SK-N-SH (cell line): ENCODE measurements at places on chromosomes 16 and 17.

- peak; percentile 93 for DNase-seq
These were observed 3.0 kb downstream of the DOC2B start for GRCh38 chr17:178292-179065.

DNA sequence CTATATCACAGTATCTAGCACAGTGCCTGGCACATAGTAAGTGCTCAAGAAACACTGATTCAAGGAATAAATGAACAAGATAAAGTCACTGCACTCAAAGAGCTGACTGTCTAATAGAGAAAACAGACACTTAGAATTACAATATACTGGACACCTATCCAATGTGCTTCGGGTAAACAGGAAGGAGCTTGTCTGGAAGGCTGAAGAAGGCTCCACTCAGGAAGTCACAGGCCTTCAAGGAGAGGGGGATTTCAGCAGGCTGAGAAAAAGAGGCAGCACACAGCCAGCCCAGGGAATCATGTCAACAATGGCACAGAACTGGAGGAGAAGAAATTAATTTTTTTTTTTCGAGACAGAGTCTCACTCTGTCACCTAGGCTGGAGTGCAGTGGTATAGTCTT is 9.7 kb upstream of the IL4R start:
- DNase-seq, result no peak

DNA sequence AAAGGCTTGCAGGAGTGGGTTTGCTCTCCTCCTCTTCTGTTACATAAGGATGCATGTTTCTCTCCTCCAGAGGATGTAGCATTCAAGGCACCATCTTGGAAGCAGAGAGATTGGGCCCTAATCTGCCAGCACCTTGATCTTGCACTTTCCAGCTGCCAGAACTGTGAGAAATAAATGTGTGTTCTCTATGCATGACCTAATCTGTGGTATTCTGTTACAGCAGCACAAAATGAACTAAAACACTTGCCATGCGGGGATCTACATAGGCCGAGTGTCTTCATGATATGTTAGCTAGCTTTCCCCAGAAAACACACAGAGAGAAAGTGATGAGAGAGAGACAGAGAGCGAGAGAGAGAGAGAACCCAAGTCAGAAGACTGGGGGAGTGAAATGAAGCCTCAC is 273.5 kb downstream of the UTP18 start:
- no peak for DNase-seq

DNA sequence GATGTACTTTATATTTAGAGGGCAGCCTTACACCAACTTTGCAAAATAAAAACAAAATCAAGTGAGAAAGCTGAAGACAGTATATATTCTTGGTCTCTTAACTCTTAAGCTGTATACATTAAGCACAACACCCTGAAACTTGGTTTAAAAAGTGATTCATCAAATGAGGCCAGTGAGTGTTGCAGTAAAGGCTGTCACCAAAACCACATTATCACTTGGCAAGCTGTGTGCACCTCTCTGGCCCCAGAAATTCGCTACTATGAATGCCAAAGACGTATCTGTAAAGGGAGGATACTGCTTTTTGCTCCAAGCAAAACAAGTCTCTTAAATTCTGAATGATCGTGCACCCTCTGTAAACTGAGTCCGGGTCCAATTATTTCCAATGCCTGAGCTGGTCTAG is 163.9 kb downstream of the ZFHX3 start:
- no peak for DNase-seq

DNA sequence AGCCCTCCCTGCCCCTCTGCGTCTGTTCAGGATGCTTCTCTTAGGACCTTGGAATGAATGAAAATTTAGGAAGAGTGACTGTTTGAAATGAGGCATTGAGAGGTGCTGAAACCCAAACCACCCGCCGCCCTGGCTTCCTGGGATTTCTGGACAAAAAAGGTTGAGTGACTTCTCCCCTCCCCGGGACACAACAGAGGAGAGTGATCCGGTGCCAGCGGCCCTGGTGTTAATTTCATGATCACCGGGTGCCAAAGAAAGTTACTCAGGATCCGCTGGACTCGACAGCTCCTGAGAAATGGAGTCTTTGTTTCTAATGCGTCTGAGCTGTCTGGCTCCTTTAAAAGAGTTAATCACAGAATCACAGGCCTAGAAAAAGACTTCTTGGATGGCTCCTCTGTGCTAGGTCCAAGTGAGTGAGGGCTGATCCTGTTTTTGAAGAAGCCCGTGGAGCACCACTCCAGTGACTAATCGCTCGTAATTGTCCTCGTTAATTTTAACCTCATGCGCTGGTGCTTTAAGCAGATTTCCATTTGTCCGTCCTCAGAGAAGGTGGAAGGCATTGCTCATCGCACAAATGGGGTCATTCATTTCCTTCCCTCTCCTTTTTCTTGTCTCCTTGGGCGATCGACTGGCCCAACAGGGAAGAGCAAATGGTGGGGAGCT is 144.4 kb upstream of the ZFHX3 start:
- DNase-seq, result no peak

DNA sequence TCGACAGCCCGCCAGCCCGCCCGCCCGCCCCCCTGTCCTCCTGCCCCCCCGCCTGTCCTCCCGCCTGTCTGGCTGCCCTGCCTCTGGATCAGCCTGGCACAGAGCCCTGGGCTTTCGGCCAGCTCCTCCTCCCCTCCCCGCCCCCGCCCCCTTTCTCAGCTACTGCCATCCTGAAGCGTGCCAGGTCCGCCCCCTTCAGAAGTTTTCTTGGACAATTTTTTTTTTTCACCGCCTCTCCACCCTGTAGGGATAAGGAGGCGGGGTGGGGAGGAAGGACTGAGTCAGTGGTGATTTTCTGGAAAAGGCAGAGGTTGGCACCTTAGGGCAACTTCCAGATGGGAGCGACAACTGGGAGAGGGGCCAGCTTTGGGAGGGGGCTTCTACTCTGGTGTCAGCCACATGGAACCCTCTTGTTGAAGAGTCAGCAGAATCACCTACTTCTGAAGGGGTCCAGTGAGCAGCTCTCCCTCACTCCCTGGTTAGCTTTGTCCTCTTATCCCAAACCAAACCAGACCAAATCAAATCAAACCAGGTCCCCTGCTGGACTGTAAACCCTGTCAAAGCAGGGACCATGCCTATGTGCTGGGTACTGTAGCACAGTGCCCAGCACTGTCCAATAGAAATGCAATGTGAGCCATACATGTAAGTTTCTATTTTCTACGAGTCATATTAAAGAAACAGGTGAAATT is 19.7 kb downstream of the IGF2BP1 start:
- DNase-seq, result peak; percentile 73

DNA sequence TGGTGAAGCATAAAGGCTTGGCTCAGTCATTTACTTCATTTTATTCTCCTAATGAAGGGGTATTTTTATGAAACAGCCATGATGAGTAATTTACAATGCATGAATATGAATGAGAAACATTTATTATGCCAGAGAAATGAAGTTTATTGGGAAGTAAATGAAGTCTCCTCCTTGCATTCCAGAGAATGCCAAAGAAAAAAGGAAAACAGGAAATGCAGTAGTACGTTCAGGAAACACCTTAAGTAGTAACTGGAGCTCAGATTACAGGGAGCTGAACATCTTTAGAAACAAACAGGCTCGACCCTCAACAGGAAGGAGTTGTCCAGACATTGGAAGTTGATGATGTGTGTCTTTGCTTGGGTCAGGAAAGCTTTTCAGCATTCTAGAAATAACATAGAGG is 4.6 kb downstream of the KRT34 start:
- no peak for DNase-seq

DNA sequence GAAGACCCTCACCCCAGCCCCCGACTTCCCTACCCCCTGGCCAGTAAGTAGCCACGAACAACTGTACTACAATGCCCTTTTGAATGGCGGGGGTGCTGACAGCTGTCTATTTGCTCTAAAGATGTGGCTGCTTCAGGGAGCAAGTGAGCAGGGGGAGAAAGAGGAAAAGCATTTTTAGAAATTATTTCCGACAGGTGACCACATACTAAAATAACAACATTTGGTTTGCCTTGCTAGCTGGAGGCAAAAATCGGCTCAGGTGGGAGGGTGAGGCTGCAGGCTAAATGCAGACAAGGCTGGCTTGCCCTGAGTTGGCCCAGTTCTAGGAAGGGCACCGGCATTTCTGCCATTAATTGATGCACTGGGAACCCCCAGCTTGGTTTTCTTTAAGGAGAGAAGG is 188.5 kb downstream of the XYLT1 start:
- no peak for DNase-seq

DNA sequence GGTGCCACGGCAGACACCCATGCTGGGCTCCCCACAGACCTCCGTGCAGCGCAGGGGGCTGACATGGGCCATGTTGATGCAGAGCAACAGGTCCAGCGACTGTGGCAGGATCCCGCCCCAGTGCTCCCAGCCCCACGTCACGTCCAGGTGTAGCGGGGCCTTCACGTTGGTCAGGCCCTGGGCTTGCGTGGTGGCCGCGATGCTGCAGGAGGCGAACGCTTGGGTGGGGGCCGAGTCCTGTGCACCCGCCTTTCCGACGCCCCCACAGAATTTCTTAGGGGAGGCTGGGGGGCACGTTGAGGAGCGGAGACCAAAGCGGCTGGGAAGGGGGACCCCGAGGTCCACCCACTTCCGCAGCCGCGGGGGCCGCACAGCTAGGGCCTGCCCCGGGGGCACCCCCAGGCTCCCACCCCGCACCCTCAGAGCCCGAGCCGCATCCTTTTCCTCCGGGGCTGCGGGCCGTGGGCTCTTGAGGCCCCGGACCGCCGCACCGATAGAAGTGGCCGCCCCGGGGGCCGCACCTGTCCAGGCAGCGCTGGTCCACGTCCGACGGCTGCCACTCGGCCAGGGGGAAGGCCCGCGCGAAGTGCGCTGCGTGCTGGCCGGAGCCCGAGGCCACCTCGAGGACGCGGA is 416 bp downstream of the METTL26 start:
- no peak for DNase-seq

DNA sequence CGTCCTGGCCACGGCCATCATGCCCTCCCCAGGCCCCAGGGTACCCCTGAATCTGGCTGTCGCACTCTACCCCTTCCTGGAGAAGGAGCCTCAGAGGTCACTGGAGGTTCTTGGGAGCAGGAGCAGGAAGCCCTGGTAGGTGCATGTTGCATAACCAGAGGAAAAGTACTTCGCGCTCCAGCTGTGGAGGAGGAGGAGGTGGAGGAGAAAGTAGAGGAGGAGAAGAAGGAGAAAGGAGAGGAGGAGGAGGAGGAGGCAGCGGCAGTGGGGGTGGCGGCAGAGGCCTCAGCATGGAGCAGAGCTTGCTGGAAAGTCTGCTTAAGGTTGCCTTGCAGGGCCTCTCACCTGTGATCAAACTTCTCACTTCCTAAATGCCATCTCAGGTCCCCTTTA is 61.8 kb downstream of the BAIAP2 start:
- DNase-seq, result no peak

DNA sequence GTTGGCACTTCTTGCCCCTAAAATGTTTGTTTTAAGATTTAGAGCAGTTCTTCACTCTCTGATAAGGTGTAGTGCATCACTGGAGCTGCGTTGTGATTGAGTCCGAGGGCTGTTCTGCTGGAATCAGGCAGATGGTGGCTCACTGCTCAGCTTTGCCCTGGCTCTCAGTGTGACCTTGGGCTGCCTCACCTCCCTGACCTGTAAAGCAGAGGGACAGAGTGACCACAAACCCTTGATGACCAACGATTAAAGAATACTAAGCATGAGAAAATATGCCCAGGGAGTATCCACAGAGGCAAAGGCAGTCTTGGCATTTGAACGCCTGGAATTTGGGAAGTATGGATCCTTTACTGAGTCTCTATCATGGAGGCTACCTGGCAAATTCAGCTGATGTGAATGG is 18.1 kb downstream of the CMIP start:
- no peak for DNase-seq

DNA sequence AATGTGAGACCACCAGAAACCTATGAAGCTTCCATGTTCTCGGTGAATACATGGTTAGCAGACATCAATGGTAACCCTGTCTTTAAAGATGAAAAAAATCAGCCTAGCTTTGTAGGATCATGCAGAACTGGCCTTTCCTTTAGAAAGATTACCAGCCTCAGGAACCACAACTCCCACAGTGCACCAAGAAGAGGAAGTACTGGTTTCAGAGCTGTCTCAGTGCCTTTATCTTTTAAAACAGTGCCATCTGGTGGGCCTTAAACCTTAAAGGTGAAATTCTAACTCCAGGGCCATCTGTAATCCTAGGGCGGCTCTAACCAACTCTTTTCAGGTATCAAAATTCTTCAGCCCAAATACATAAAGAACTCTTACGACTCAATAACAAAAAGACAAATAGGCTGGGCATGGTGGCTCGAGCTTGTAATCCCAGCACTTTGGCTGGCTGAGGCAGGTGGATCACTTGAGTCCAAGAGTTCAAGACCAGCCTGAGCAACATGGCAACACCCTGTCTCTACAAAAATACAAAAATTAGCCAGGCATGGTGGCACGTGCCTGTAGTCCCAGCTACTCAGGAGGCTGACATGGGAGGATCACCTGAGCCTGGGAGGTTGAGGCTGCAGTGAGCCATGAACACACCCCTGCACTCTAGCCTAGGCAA is 5.4 kb downstream of the ATPAF2 start:
- DNase-seq, result peak; percentile 80

GRCh38 chr17:31274252-31274651 is 22.8 kb downstream of the OMG start:
- DNase-seq, result no peak

DNA sequence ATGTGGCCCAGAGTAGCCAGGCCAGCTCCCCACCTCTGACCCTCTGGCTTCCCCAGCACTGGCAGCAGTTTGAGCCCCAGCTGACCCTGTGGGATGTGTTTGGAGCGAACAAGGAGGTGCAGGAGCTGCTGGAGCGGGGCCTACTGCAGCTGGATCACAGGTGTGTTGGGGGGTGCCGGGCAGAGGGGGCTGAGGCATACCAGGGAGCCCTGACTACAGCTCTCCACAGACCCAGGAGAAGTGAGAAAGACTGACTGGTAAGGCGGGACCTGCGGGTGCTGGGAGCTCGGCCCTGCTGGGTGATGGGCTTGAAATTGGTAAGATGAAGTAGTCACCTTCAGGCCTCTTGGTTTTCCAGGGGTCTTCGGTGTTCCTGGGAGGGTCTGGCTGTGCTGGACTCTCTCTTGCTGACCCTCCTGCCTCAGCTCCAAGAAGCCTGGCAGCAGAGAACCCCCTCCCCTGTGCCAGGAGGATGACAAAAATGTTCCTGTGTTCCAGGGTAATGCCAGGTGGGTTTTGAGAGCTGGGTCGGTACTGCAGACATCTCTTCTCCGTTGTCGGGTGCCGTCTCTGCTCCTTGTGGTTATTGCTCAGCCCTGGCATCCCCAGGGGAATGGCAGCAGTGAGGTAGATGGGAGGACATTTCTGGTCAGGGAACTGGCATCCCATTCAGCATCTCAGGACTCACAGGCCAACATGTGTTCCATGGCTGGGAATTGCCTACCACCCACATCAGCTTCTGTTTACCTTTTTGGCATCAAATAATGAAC is 5.9 kb downstream of the RSAD1 start:
- DNase-seq, result no peak
